Amniotic stem cell (primary cell): ENCODE measurements at places on chromosomes 6 and 20.

- DNase-seq, result no peak
These were observed 21.6 kb downstream of the NAPB start for GRCh38 chr20:23399568-23400241.

DNA sequence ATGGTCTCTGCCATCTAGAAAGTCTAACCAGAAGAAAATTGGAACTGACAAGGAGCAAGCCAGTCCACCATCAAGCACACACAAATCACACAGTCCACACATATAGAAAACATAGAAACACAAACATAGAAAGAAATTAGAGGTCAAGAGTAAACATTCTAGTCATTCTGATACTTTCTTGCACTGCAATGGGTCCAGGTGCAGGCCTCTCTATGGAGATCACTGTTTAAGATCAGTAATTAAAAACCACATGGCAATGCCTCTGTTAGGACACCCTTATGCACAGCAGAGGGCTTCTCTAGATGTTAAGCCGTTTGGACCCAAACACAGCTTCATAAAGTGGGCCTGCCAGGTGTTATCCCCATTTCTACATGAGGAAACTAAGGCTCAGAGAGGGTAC lies 42.8 kb upstream of the SLC22A23 start:
- DNase-seq, result no peak

DNA sequence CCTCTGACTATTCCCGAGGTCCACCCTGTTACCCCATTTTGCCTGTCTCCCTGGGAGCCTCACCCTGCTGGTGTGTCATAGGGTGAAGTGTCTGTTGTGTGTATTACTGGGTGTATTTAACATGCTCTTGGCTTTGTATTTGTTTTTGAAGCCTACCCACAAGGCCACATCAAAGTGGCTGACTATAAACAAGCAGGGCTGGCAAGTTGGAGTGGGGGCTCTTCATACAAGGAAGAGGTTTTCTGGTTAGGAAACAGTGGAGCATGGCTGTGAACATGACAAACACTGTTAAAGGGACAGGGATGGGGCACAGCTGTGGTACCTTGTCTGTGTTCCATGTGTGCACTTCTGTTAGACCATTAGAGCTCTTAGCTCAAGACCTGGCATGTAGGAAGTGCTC lies 26.3 kb downstream of the HECA start:
- DNase-seq, result no peak

DNA sequence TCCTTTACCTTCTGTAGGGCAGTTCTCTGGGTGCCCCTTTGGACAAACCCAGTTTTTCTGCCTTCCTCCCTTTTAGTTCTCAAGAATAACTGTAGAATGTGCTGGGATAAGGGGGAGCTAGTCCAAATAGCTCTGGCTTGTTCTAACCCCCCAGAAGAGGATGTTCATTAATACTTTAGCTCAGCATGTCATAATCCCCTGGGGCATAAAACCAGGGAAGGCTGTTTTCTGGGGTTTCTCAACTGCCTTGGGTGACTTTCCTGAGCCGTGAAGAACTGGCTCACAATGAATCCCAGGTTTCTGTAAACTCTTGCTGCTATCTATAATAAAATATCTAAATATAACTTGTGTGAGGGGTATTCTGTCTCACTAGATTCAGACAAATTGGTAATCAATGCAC lies 44.5 kb upstream of the RNF217 start:
- DNase-seq, result no peak

DNA sequence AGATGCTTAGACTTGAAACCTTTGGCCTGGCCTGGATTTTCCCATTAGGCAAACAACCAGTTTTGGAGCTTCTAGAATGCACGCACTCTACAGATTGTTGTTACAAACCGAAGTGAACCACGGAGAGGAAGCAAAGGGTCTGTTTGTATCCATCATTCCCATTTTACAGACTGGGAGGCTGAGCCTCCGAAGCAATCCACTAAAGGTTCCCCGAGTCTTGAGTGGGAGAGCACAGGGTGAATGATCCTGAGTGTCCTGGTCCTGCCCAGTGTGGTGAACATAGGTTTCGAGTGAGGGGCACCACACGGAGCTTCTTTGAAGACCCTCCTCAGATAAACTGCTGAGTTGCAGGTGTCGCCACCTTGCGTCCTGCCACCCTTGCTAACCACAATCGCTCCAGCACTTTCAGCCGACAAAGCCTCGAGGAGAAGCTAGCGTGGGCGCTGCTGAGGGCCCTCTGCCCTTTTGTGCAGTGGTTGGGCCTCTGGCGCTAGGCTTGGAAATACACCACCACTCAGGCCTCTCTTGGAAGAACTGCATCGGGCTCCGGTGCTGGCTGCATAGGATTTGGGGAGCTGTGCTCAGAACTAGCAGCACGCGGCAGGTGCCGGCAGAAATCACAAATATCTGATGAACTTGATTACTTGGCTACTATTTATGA lies 1.4 kb upstream of the PRDM13 start:
- no peak for DNase-seq

DNA sequence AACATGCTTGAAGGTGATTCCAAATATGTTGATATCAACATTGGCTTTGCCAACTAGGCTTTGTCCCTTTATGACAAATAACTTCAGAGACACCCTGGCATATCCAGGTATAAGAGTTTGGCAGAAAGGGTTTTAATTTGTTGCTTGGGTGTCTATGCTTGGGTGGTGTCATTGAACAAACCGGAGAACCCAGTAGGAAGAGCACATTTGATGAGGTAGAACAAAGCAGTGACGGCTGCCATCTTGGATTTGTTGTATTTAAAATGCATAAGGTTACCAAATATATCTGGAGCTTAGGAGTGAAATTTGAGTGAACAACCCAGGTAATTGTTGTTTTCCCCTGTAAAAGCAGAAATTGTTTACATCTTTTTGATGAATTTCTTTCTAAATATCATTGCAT lies 503.7 kb upstream of the JARID2 start:
- no peak for DNase-seq

DNA sequence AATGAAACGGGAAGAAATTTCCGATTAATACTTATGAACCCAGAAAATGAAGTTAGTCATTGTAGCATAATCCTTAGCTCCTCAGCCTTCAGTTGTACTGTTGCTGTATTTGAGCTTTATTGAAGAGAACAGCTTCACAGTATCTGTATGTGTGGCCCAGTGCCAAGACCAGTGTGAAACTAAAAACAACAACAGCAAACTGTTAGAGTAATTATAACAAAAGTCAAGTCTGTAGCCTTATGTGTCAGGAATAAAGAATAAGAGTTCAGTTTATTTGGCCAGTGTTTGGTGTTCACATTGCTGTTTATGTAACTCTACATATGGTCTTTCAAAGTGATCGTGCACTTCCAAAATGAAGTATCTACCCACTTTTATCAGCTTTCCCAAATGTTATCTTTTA lies 70.9 kb downstream of the ARID1B start:
- DNase-seq, result no peak

DNA sequence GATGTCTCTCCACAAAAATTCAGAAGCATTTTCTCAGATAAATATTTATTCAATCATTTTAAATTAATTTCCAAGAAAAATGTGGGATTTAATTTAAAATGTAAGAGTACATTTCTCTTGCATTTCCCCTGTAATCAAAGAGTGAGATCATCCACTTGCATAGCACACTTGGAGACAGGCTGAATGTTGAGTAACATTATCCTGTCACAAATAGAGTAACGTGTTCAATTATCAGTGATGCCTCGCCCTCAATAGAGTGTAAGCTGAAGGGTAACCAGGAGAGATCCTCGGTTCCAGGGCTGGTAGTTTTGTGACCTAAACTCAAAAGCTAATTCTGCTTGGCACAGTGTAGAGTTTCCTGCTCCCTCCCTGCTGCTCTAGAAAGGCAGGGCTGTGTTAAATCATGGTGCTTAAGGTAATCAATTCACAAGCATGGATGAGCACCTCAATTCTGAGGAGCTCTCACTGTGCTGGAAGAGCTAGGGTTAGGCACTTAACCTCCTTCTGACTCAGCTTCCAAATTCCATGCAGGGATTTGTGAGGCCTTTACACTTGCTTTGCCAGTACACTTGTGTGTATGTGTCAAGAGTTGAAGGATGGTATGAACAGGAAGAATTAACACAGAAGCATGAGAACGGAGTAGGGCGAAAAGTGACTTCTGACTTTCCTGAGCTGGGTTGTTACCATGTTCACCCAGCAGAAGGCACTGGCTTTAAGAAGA lies 56.6 kb downstream of the MMUT start:
- no peak for DNase-seq

GRCh38 chr6:106188104-106188794 lies 102.1 kb downstream of the PRDM1 start:
- no peak for DNase-seq

GRCh38 chr6:25714765-25715164 lies 39.8 kb upstream of the SLC17A4 start:
- DNase-seq, result no peak

GRCh38 chr6:75940564-75940963 lies 131.9 kb downstream of the IMPG1 start:
- no peak for DNase-seq

- no peak for DNase-seq
These were observed 2.0 kb downstream of the SPAG4 start for GRCh38 chr20:35617397-35618262.

DNA sequence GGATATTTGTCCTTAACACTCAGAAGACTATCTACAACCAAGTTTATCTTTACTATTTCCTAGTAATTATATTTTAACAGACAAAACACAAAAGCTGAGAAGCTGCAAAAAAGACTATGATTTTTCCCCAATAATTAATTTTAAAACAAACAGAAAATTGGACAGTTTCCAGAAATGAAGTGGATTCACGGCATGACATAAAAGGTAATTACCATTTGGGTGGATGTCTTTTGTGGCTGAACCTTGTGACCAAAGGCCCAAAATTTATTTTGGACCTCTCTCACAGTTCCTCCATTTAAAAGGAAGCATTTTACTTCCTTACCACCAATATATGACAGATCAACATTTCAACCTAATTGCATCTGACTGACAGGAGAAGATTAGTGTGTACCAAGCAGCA lies 90.2 kb downstream of the GMDS start:
- DNase-seq, result no peak

GRCh38 chr6:47267301-47267700 lies 42.4 kb downstream of the TNFRSF21 start:
- DNase-seq, result no peak

DNA sequence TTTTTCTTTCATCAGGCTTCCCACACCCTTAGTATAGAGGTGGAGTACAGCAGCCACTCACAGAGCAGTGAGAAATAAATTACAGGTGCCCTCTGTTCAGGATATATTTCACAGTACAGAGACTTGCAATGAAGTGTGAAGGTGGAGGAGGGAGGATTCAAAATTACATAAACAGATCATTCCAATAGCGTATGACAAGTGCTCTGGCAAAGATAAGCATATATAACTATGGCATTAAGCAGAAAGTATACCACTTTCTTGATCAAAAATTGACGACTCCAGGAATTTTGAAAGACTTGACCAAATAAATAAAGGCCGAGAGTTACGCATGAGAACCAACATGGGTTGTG lies 108.7 kb downstream of the GPX5 start:
- DNase-seq, result no peak

GRCh38 chr6:63492476-63492875 lies 79.8 kb upstream of the LOC128125822 start:
- DNase-seq, result no peak

DNA sequence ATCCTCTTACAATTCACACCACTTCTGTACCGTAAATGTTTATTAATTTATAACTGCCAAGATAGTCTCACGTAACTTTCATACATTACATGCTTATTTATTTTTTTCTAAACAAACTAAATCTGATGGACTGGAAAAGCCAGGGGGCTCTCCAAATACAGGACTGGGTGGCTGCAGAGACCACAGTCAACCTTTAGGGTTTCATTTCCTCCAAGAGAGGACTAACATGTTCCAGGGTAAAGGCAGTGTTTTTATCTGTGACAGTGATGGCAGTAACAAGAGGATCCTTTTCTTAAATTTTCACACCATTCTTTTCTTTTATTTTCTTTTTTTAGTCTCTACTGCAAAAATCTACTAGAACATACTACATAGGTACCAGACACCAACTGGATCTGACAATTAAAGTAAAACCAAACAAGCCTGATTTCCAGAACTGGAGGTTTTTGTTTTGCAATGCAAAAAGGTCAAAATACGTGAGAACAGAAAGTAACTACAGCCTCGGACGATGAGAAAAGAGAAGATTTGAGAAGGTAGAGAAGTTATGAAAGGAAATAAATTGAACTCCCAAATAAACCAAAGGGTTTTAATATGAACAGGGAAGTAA lies 1.2 kb downstream of the LMBRD1 start:
- DNase-seq, result no peak

- no peak for DNase-seq
These were observed 41.6 kb downstream of the FAM209B start for GRCh38 chr20:56574531-56575142.

DNA sequence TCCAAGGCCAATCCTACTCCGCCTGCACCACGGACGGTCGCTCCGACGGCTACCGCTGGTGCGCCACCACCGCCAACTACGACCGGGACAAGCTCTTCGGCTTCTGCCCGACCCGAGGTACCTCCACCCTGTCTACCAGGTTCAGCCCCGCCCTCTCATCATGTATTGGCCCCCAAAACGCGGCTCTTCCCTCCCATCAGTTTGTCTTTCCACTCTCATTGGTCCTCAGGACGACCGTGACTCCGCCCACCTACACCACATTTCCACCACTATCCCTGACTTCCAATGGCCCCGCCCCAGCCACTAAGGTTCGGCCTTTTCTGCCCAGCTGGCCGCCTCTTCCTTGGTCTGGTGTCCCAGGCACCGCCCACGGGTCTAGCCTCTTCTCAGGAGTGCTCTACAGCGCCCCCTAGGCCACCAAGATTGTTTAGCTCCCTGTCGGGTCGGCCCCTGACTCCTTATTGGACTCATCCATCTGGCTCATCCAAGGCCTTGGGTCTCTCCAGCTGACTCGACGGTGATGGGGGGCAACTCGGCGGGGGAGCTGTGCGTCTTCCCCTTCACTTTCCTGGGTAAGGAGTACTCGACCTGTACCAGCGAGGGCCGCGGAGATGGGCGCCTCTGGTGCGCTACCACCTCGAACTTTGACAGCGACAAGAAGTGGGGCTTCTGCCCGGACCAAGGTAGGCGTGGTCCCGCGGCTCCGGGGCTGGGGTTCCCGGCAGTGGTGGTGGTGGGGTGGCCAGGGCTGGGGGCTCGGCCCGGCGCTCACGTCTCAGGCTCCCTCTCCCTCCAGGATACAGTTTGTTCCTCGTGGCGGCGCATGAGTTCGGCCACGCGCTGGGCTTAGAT lies 3.1 kb downstream of the MMP9 start:
- no peak for DNase-seq

DNA sequence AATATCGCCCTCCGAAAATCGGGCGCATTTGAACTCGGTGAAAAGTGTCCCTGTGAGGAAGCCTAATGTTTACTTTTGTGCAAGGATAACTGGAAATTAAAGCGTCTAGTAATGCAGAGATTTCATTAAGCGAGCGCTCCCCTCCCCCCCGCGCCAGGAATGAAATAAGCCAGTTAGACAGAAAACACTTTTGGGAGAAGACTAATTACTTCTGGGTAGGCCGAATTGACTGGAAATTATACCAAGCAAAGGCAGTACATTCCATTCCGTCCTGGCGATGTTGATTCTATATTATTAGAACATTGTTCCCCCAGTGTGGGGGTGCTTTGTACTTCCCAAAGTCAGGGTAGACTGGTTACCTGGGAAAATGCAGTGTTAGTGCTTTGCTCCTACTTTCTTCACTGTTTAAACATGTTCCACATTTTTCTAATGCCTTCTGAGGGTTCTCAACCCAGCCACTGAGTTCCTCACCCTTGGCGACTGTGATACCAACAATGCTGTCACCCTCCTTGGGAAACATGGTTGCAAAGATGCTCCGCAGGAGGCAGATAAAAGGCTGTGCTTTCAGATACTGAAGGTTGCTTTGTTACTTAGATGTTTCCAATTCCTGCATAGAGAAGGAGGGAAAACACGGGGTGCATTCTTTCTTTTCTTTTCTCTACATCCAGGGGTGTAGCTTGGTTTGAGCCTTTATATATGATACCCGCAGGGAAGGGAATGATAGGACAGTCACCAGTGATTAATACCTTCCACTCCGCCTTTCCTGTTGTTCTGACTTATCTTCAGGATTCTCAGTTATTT lies 2.6 kb downstream of the GJA1 start:
- DNase-seq, result peak; percentile 23
